Right ventricle myocardium inferior (tissue), 1 donor: ENCODE measurements at places on chromosomes 11 and 22.

DNA sequence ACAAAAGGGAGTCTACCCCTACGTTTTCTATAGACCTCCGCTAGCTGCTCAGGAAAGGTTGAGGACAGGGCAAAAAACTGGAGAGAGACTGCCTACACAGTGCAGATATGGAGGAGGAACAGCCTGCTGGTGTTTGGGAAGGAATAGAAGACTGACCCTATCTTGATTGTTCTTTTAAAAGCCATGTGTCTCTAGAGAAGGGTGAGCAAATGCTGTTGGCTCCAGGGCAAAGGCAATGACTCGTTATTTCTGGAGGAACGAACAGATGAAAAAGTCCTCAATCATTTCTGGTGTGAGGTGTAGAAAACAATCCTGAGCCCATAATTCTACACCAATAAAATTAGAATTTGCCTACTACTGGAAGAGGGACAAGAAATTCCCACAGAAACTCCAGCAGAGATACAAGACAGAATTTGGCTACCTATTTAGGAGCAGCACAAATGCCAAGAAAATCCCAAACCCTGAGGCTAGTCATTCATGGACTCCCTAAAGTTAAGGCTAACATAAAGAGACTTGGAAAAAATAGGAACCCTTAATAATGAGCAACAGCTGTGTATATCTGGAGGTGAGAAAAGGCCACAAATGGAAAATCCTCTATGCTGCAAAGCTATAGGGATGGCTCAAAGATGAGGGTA lies 1206.3 kb upstream of the CNTN5 start:
- DNase-seq = no peak

GRCh38 chr11:113339929-113340589 lies 25.7 kb downstream of the TTC12 start:
- DNase-seq = no peak

DNA sequence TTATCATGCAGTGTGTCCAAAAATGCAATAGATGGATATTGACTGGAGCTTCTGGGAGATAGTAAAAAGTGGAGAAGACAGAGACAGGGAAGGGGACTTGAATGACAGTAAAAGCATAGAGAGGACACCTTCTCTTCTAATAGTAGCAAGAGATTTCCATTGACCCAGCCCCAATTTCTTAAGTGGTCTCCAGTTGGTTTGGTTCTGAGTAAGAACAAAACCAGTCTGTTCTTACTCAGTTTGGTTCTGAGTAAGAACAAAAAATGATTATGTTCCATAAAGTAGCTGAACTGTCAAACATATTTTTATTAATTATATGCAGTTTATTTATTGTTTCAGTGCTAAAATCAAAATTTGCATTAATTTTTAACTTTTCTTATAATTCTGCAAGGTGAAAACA lies 316.8 kb upstream of the MPPED2 start:
- DNase-seq = no peak

- DNase-seq = no peak
Measured at GRCh38 chr11:120881596-120881995, 142.3 kb upstream of the TBCEL start.

GRCh38 chr22:44592126-44592823 lies 94.2 kb upstream of the RTL6 start:
- DNase-seq = no peak

GRCh38 chr22:36966851-36967540 lies 52.3 kb downstream of the TST start:
- no peak for DNase-seq

- no peak for DNase-seq
Measured at GRCh38 chr11:78432956-78433355, 15.3 kb upstream of the GAB2 start.

DNA sequence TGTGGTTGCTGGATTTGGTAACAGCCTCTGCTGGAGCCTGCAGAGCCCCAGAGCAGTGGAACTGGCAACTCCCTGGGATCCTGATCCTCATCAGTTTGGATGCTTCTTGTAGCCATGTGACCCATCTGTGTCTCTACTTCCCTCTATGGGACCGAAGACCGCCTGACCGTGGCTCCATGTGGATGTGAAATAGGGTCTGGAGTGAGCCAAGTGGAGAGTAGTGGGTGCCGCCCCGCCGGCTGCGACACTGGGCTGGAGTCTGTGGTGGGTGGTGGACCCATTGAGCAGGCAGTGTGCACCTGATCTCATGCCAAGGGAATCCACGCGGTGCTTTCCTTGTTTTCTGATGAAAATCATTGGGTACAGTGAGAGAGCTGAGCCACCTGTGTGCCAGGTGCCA lies 543.2 kb upstream of the B3GAT1 start:
- no peak for DNase-seq

GRCh38 chr11:67277231-67277961 lies 11.1 kb downstream of the GRK2 start:
- DNase-seq = peak; percentile 99

DNA sequence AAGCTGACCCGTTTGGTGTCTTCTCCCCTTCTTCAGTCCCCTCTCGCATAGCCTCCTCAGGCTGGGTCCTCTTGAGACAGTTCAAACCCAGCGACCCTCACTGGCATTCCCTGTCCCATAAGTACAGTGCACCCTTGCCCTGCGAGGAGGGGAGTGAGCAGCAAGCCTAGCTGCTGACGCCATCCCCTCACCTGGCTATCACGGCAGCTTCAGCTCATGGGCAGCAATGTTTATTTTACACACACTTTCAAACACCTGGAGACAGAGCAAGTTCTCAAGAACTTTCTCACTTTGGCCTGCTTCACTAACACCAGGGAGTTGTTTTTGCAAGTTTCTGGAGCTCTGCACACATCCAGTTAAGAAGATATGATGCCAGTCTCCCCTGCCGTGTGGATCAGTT lies 189.6 kb upstream of the E2F8 start:
- DNase-seq = no peak

GRCh38 chr11:41989823-41990380 lies 530.5 kb upstream of the LRRC4C start:
- no peak for DNase-seq

- no peak for DNase-seq
Measured at GRCh38 chr22:44661659-44662569, 40.1 kb upstream of the PRR5 start.

GRCh38 chr22:45265535-45265934 lies 19.2 kb upstream of the UPK3A start:
- no peak for DNase-seq

GRCh38 chr11:115672999-115673411 lies 168.8 kb upstream of the CADM1 start:
- DNase-seq = no peak

DNA sequence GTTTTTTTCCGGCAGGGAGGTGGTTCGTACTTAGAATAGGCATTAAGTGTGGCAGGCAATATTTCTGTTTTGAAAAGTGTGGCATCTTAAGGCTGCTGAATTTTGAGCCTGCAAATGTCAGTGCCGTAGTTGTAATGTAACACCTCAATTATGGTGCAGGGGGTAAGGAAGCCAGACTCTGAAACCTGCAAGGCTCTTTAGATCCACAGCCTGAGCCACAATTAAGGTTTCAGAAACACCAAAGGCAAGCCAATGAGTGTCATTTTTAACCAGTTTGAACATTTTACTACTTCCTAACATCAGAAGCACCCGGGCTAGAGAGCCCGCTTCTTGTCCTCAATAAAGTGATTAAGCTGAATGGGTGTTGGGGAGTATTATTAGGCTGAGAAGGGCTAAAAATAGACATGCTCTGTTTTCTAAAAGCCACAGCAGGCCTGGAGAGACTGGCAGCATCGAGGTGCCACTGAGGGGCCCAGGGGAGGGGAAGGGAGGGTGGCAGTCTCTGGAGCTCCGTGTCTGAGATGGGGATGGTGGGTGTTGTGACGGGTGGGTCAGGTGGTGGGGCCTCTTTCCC lies 113.4 kb downstream of the ZBTB16 start:
- no peak for DNase-seq

GRCh38 chr11:77100166-77101042 lies 2.2 kb upstream of the OMP start:
- no peak for DNase-seq

DNA sequence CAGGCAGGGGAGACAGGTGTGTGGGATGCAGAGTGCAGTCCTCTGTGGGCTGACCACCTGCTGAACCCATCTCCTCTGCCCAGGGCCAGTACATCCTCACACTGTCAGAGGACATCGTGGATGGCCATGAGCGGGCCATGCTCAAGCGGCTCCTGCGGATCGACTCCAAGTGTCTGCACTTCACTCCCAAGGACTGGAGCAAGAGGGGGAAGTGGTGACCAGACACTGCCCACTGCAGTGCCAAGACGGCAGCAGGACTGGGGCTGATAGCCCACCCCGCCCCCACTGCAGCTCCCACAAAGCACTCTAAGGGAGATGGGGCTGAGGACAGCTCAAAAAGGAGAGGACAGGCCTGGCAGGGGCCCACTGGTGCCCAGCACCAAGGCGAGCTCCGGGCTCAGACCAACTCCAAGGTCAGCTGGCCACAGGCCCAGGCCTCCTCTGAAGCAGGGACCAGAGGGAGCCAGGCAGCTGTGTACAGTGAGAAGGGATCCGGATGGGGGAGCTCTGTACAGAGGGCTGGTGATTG lies 1.6 kb downstream of the RNASEH2C start:
- DNase-seq = no peak

DNA sequence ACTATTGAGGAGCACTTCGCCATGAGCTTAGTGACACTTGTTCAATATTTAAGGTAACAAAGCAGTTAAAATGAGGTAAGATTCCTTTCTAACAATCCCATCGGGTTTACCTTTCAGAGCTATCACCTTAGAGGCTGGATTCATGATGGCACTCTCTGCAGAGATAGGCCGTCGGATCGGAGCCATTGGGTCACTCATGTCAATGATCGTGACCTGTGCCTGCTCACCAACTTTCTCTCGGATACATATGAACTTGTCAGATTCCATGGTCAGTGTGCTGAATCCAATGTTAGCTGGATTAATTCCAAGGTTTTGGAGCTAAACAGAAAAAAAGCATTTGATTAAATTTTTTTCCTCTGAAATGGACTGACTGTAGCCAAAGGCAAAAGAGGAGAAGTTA lies 16.0 kb downstream of the CLTCL1 start:
- no peak for DNase-seq

DNA sequence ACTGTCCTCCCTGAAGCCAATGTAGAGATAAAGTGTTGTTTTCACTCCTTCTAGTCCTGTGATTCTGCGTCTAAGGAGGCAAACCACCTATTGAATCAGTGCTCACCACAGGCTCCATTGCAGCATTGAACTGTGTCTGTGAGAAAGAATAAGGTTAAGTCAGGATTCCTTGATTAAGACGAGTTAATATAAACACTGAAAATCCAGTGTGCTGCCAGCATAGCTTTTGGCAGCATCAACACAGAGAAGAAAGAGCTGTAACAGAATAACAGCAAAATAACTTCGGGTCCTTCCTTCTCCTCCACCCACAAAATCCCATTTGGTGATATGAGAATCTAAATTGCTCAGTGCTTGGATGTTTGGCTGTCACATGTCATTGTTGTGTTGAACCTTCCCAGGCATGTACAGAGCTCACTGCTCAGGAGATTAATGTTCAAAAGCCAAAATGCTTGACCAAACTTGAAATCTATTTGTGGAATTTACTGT lies 185.2 kb upstream of the DDI1 start:
- no peak for DNase-seq

DNA sequence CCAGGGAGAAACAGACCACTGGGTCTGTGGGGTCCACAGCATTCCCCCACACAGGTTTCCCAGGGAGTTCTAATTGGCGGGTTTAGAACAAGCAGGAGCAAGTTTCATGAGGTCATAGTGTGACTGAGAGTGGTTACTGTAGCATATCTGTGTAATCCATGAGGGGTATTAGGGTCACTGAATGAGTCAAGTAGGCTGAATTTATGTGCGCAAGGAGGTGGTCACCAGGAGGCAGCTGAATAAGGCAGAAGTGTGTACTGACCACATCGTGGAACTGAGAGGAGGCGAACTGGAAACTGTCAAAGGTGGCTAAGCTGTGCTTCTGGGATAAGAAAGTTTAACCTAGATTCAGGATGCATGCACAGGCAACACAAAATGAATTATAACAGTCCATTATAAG lies 876.0 kb downstream of the METTL15 start:
- no peak for DNase-seq

DNA sequence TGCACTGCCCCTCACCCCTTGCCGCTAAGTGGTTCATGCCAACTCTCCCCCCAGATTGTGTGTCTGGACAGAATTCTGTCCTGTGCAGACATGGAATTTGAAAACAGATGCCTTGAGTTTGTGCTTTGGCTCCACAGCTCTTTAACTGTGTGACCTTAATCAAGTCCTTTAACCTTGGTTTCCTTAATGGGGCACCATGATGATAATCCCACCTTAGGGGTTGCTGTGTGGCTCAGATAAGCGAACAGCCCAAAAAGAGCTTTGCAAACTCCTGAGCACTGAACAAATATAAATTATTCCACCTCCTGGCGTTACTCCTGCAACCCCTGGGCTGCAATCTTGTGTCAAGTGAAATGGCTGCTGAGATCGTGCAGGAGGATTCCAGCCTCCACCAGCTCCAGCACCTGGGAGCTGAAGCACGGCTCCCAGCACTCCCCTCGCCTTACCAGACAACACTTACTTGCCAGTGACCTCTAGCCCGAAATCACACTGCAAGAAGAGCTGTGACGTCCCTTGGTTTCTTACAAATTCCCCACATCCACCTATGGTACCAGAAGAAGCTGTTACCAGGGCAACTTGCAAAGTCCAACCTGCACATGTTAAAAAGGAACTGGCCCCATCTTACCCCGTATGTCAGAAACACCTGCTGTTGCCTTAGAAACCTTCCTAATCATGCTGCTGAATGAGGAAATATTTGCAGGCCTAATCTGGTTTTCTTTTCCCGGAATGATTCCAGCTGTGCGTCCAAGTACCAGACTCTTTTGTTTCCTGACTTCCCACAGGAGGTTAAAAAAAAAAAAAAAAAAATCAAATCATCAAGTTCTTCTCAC lies 13.2 kb downstream of the VPS37C start:
- DNase-seq = no peak

- no peak for DNase-seq
Measured at GRCh38 chr11:96906476-96906875, 516.7 kb downstream of the JRKL start.

- DNase-seq = peak; percentile 69
Measured at GRCh38 chr11:409008-409599, 5.7 kb downstream of the SIGIRR start.

GRCh38 chr22:21714059-21714770 lies 21.4 kb downstream of the YPEL1 start:
- no peak for DNase-seq

GRCh38 chr22:26534171-26534855 lies 22.0 kb upstream of the TFIP11 start:
- no peak for DNase-seq
